ENCODE measurements at places on chromosomes 12 and 14. TPM values are rescaled to one million over a fixed set of nuclear protein-coding genes. Genes with fewer than 3 reads are reported as not detected.

Gene CCDC198
- under 0.01 TPM for polyA plus RNA-seq

Gene ADCY6
- 6.1 TPM for polyA plus RNA-seq

Gene MGP
- polyA plus RNA-seq, result 149 TPM

Gene SLC7A7
- polyA plus RNA-seq, result 16.7 TPM

Gene CCDC184
- polyA plus RNA-seq, result 0.21 TPM

Gene ENDOU
- polyA plus RNA-seq, result 1.3 TPM

Gene CHFR
- polyA plus RNA-seq, result 85.4 TPM

Gene IGF1
- polyA plus RNA-seq, result 5.7 TPM

Gene NPAS3
- polyA plus RNA-seq, result 1.0 TPM

DNA sequence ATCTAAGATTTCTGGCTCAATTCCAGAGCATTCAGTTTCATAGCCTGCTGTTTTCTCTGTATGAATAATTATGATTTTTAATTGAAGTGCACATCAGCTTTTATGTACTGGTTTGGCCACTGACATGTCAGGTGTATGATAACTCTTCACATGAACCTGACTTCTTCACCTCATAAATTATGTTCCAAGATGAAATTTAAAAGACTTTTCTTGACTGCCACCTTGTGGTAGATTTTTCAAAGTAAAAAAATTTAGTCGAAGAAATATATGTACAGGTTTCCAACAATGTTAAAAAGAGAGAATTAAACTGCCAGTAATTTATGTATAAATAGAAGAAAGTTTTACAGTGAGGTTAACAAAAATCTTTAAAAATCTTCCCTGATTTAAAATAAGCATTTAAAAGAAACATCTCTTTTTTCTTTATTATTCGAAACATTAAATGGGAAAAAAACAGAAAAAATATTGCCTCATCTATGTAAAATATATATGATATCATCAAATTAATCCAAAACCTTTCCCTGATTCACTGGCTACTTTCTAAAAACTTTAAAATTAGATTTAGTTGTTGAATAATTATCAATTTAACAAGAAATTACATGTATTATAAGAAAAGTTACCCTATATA lies 124.9 kb upstream of the ATXN7L3B start:
- H3K4me1 ChIP-seq, result no peaks in the 10 kb centered on the region
- no peak overlapping the region for H3K27ac ChIP-seq
- no peaks in the 10 kb centered on the region for H3K27me3 ChIP-seq
- no peak overlapping the region for H3K4me3 ChIP-seq
- H3K36me3 ChIP-seq, result no peaks in the 10 kb centered on the region

DNA sequence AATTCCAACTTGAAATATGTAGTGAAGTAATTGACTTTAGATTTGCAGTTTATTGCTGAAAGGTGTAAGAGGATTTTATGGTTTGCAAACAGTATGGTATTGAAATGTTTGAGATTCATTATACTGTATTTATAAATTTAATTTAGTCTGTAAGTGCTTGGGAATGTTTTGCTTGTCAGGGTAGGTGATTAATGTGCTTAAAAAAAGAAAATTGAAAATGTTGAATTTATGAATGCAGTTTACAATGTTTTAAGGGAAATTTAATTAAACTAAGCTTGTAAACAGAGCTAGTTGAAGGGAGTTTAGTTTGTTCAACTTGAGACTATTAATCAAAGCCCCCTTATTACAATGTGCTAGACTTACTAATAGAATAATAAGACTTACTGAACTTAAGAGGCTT lies 18.0 kb upstream of the CRY1 start:
- H3K27ac ChIP-seq, result no peak overlapping the region
- H3K36me3 ChIP-seq, result no peaks in the 10 kb centered on the region
- DNase-seq, result no peak
- H3K4me3 ChIP-seq, result no peak overlapping the region
- no peaks in the 10 kb centered on the region for H3K4me1 ChIP-seq

DNA sequence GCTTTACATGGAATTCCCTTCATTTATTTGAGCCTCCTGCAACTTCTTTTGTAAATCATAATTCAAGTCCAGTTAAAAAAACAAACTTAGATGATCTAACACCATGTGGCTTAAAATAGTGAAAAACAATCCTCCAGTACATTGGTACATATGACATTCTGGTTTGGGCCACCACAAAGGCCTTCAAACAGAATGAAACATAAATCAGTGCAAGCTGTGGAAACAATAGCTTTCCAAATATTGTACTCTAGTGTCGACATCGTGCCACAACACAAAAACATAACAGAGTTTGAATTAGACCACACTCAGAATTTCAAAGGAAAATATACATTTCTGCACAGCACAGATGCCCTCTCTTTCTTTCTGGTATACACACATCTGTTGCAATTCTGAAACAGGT lies 751.3 kb downstream of the SLC6A15 start:
- no peaks in the 10 kb centered on the region for H3K4me1 ChIP-seq
- H3K27me3 ChIP-seq, result no peaks in the 10 kb centered on the region
- no peak overlapping the region for H3K27ac ChIP-seq

- peak; percentile 18 for DNase-seq
- peak overlapping the region; percentile 37 for H3K27ac ChIP-seq
- no peaks in the 10 kb centered on the region for H3K4me1 ChIP-seq
- H3K27me3 ChIP-seq, result no peaks in the 10 kb centered on the region
Measured at GRCh38 chr14:53217316-53217994, 64.3 kb upstream of the DDHD1 start.

DNA sequence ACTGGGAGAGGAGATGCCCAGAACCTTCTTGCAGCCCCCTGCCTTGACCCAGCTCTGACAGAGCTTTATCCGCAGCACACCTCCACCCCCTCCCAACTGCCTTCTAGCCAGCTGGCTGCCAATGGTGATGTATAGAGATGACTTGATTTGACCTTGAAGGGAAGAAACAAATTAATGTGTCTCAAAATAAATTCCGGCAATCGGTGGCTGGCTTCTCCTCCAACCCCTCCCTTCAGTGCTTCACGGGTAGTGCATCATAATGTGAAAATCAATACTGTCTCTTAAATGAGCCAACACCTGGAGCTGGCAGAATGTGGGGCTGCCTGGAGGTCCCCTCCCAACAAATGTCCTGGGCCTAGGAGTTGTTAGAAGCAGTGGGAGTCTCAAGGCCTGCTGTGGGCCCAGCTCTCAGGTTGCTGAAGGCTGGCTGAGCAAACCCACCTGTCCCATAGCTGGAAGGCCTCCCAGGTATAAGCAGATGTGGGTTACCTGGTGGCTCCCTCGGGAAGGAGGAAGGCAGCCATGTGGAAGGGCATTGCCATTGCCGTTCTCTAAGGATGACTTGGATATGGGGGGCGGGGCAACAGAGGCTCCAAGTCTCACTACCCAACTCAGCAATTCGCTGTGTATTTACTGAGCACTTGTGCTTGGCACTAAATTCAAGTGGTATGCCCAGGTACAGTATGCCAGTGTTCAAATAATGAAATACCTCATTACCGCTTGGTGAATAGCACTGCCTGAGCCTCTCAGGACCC lies 23.2 kb downstream of the HSPB8 start:
- H3K36me3 ChIP-seq, result no peaks in the 10 kb centered on the region
- H3K27me3 ChIP-seq, result no peaks in the 10 kb centered on the region
- H3K4me1 ChIP-seq, result no peaks in the 10 kb centered on the region
- no peak overlapping the region for H3K4me3 ChIP-seq

GRCh38 chr14:104450811-104451401 lies 128.7 kb upstream of the C14orf180 start:
- H3K4me3 ChIP-seq, result no peak overlapping the region
- H3K36me3 ChIP-seq, result no peaks in the 10 kb centered on the region
- no peaks in the 10 kb centered on the region for H3K4me1 ChIP-seq

DNA sequence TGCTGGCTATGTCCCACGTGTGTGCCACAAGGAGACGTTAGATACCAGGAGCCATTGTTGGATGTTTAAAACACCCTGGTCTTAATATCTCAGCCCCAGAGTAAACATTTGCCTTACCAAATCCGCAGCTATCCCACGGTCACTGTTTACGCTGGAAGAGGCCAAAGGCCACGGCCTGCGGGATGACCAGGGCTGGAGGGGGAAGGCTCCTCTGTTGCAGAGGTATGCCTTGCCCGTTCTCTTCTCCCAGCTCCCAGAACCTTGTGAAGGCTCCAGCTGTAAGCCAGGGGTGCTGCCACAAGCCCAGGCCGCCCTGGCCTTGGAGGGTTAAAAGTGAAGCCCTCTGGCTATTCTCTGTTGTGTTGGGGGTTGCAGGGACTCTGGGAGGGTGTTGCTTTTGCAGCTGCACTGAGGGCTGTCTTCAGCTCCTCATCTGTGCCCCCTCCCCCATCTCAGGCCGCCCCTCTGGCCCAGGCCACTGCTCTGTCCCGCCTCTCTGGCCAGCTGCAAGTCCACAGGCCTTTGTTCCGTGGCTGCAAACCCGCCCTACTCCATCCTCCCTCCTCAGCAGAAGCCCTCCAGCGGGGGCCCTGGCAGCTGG lies 2.5 kb downstream of the PLEKHG3 start:
- H3K4me1 ChIP-seq, result peaks cover 53% of the 10 kb centered on the region
- no peak overlapping the region for H3K4me3 ChIP-seq

- DNase-seq, result no peak
- H3K4me3 ChIP-seq, result no peak overlapping the region
- H3K36me3 ChIP-seq, result no peaks in the 10 kb centered on the region
Measured at GRCh38 chr14:89826596-89826995, 127.9 kb downstream of the EFCAB11 start.

DNA sequence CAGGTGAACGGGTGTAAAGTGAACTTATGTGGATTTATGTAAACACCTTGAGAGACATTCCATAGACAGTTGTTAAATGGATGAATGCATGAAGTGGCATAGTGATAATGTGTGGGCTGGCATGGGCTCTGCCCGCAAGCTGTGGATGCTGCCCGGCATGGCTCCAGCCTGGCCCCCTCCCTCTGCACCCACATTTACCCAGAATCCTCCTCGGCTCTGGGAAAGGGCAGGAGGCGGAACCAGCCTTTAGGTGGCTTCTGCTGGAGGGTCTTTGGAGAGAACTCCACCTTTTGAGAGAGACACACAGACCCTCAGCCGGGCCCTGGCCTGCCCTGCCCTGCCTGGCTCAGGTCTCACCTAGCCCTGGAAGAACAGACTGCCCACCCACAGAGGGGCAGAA lies 18.7 kb downstream of the RASAL1 start:
- DNase-seq, result no peak
- no peaks in the 10 kb centered on the region for H3K4me1 ChIP-seq
- H3K36me3 ChIP-seq, result no peaks in the 10 kb centered on the region
- H3K27me3 ChIP-seq, result no peaks in the 10 kb centered on the region
- no peak overlapping the region for H3K27ac ChIP-seq
- no peak overlapping the region for H3K4me3 ChIP-seq
